Stimulated activated CD8-positive, alpha-beta memory T cell treated with anti-CD3 and anti-CD28 coated beads, Interleukin-2, amount 100 ng/mL, for 48 hours (primary cell): ENCODE measurements at places on chromosomes 4 and X.

- DNase-seq: no peak
Measured at GRCh38 chr4:30860978-30861377, 140.8 kb downstream of the PCDH7 start.

DNA sequence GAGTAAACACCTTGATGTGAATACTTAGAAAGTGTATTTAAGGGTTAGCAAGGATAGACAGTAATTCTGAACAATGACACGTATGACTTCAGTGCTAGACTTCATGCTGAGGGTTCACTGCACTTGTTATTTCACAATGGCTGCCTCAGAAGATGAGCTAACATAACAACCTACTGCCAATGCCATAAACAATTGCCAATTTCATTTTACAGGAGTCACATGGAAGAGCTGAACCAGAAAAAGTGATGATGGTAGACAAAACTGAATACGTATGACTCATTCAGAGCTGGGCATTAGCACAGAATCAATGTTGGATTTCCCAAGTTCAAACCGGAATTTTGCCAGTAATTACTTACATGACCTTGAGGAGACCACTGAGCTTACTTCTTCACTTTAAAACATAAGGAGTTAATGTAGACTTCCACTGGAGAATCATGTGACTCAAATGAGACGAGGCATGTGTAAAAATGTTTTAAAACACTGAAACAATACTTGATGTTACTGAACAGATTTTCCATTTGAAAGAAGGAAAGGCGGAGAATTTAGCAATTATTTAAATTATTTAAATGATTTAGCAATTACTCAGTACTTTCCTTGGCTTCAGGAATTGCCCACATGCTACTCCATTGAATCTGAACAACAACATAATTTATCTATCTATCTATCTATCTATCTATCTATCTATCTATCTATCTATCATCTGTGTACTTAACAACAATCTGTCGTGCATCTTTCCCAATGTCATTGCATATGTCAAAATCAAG, 868.5 kb upstream of the SLIT2 start:
- DNase-seq: no peak

DNA sequence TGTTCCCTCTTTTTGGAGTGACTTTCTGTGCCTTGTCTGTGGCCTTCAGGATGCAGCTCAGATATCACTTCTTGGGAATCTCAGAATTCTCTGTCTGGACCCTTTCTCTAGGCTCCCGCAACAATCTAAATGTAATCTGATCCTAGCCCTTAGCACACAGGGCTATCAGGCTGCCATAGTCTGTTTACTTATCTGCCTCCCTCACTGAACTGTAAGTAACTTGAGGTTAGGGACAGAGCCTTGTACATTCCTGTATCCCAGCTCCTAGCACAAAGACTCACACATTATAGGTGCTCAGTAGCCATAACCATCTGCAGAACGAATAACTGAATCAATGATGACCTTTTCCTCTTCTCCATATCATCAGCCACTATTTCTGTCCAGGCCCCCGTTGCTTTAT, 69.5 kb downstream of the RTL9 start:
- no peak for DNase-seq

DNA sequence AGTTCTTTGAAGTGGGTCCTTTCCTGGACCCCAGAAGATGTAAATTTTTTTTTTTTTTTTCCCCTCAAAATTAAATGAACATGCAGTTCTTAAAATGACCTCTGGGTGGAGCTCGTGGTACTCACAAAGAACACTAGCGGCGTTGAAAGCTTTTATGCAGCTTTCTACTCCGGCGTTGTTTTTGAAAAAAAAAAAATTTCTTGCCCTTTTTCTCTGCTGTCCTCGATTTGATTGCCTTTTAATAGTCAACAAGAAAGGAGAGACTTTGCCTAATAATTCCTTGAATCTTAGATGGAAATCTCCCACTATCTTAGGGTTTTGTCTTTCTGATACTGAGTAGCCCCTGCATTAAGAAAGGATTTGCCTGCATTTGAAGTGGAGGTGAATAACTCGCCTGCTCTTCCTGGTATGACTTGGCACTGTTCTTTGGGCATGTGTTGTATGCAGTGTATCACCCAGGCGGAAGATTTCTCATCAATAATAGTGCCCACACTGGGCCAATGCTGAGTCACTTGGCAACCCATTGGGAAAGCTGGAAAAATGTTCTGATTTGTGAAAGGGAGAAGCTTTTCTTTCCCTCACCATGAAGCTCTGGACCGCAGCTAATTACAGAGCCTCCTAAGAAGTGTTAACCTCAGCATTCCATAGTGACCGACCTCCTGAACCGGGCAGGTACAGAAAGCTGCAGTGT, 104.0 kb downstream of the PHEX start:
- DNase-seq: no peak

GRCh38 chr4:37982736-37983135, 22.5 kb downstream of the PTTG2 start:
- no peak for DNase-seq

DNA sequence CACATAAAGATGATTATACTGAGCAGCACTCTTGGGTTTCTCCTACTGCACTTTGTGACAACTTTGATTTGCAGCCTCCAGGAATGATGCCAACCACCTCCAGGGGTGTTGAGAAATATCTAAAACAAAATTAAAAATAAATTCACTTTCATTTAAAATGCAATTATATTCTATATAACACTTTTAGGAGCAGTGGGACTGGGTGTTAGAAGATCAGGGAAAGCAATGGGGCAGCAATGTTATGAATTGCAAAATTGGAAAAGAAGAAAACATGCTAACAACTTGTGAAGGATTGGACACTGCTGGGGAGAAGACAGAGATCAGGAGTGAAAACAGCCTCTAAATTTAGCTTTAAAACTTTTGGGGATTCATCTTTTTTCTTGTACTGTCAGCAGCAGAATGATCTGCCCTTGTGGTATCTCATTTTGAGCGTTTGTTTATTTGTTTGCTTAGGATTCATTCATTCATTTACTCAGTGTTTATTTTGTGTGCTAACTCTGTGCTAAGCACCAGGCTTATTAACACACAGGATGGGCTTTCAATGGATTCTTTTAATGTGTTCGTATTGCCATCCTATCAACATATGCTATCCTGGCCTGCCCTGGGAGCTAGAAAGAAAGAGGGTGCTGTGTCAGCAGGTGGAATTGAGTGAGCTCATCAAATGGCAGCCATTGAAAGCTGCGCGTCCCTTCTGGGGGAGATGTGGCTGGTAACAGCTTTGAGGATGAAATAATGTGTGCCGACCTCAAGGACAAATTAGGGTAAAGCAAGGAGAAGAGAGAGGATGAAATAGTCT, 96.5 kb downstream of the FRMPD4 start:
- DNase-seq: no peak

- DNase-seq: no peak
Measured at GRCh38 chrX:27548624-27549023, 41.5 kb upstream of the DCAF8L2 start.

DNA sequence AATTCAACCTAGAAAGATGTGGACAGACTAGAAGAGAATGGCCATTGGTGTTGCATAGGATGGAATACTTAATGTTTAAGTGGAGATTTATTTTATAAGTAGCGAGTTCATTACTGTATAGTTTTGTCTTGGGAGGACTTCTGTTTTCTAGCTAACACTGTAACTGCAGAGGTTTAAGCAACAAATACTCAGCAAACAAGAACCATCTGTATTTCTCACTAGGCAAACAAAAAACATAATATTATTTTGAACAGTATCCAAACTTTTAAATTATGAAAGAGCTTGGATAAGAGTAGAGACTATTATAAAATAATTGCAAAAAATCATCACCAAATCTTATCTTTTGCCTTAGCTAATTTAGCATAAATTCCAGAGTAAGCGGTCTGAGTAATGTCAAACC, 121.1 kb downstream of the GLRA3 start:
- no peak for DNase-seq

- no peak for DNase-seq
Measured at GRCh38 chr4:90121676-90122354, 5.4 kb upstream of the CCSER1 start.

DNA sequence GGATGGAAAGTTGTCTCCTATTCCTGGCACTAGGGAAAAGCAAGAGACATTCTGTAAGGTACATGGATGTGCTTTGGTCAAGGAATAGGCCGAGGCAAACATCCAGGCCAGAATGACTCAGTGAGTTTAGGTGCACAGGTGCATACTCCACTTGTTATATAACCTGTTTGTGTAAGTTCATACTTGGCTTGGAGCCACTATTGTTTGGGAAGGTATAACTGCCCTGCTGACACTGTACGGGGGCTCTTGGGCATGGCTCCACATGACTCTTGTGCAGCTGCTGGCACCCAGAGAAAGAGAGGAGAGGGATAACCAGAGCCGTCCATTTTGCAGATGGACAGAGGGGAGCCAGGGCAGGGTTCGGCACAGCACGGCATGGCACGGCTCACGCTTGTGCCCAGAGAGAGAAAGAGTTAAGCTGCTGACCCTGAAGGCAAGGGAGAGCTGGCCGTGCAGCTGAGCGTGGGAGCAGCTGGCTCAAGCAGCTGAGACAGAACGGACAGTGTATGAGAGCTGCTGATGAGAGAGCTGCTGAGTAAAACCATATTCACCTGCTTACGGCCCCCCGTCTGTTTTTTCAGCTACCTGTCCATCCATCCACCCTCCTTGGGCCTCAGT, 98.0 kb downstream of the SLC2A9 start:
- no peak for DNase-seq

DNA sequence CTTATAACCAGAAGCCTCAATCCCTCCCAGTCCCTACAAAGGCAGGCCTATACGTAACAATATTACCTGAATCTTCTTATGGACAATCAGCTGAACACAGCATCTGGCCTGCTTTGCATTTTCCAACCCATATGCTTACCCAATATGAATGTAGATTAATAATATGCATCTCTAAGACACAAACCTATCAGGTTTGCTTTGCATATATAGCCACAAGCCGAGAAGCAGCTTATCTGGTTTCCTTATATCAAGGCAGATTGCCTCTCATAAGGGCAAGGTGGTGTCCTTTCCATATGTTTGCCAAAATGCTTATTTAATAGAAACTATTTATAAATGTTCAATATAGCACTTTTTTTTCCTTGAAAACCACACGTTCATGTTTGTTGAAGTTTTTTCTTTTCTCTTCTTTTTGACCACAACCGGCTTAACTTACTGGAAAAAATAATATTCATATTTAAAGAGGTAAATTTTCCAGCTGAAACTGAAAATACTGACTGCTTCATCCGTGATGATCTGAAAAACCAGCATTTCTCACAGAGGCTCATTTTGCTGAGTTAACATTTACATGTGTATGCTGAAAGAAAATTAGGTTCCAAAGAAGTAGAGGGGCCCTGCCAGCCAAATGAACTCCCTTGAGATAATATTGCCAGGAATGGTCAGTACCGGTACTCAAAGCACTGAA, 3.8 kb downstream of the IL21 start:
- DNase-seq: no peak

- DNase-seq: no peak
Measured at GRCh38 chr4:60588556-60588955, 611.6 kb upstream of the ADGRL3 start.

DNA sequence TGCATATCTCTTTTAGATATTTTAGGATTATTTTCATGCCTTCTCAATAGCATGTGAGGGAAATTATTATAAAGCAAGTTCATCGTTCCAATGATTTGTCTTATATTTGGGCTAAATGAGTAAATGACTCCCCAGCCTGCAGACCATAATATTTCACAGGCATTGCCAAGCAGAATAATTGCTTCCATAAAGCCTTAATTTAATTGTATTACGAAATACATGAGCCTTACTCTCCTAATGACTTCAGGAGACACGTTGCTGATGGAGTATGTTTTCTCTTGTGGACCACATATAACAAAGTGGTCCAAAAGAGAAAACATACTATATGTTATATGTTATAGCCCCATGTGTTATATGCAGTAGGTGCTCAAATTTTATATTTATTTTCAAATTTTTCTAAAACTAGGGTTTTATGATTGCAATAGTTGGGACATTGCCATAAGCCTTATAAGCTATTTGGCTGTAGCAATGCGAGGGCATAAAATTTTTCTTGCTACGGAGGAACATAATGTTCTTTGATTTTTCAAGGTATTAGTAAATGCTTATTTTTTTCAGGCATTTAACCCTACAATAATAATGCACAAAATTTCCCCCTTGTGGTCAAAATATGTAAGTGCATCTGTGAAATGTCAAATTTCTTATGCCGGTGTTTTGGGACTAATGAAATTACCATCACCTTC, 26.2 kb upstream of the TMPRSS11D start:
- DNase-seq: no peak

DNA sequence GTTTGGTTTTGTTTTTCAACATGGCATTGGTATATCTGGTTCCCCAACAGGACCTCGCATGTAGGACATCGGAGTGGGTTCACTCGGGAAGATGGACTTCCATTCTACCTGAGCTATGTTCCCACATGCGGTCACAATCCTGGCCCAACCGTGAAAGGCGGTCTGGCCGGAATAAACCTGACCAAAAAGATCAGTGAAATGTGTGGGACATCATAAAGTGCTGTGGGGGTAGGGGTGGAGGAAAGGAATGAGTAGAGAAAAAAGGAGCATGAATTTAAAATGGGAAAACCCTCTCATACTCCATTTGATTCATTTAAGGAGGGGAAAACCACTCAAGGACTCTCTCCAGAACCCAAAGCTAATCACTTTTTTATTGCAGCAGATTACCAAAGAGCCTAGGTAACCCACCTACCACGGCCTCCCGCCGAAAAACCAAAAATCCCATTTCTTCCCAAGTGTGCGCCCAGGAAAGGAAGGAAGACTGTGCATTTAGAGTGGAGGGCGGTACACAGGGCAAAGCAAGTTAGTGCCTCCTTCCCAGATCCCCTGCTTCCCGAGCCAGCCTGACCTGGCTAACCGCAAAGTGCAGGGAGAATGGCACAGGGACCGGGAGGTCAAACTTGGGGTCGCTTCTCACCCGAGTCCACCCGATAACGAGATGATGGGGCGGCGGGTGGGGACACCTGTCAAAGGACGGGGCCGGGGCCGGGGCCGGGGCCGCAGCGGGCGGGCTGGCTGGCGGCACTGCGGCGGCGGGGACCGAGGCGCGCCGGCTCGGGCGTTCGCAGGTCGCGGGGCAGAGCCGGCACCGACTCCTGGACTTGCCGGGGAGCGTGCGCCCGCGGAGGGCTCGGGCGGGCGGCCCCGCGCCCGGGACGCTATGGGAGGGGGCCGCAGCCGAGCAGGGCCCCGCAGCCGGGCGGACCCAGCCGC, 669 bp downstream of the TMEM150C start:
- no peak for DNase-seq

- no peak for DNase-seq
Measured at GRCh38 chr4:108005807-108006206, 16.1 kb downstream of the HADH start.

GRCh38 chr4:125445525-125445924, 130.8 kb downstream of the FAT4 start:
- DNase-seq: no peak

GRCh38 chrX:643241-643595, 12.6 kb downstream of the SHOX start:
- DNase-seq: no peak

- no peak for DNase-seq
Measured at GRCh38 chr4:133592591-133592990, 443.5 kb downstream of the PCDH10 start.
